T-helper 2 cell (primary cell): ENCODE measurements at places on chromosomes 7 and 10.

DNA sequence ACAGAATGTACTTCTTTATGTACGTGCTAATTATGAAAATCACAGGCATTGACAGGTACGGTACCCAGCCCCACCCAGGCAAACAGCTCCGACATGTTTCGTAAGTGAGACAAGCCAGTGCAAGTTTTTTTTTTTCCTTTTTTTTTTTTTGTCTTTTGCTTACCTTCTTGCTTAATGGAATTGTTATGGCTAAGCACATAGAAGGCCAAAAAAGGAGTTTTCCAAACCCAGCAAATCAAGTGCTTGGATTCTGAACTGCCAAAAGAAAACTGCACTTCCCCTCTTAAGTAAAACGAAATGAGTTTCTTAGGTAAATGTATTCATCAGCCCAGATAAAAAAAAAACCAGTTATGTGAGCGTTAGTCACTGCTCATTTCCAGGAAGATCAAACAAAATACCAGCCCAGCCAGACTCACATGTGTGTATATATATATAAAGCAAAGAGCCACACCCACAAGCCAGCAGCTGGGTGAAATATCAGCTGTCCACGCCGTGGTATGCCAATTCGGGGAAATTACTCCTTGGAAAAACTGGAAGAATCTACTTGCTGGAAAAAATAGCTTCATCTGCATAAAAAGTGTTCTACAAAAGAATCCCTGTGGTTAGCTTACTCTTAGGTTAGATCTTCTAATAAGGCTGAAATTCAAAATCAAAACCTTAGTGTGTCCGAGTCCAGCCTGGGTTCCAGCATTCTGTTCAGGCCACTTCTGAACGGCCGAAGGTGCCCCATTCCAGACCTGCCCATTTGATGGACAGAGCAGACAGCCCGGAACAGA is 8.0 kb downstream of the KLF6 start:
- no peak for DNase-seq

DNA sequence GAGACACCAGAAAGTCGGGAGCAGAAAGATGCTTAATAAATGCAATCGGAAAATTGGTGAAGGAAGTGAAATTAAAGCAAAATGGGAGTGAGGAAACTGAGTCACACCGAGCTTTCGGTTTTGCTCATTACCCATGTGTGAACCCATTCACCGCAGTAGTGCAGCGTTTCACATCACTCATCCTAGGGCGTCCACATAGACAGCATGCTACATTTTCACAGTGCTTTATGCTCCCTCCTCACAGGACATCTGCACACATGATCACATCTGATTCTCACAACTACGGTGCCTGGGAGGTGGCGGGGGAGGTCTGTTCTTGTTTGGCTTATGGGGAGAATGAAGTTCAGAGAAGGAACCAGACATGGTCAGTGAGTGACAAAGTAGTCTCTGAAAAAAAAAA is 36.6 kb upstream of the ATP6V0A4 start:
- peak; percentile 83 for DNase-seq

GRCh38 chr7:155343661-155344121 is 46.0 kb downstream of the INSIG1 start:
- DNase-seq: no peak

DNA sequence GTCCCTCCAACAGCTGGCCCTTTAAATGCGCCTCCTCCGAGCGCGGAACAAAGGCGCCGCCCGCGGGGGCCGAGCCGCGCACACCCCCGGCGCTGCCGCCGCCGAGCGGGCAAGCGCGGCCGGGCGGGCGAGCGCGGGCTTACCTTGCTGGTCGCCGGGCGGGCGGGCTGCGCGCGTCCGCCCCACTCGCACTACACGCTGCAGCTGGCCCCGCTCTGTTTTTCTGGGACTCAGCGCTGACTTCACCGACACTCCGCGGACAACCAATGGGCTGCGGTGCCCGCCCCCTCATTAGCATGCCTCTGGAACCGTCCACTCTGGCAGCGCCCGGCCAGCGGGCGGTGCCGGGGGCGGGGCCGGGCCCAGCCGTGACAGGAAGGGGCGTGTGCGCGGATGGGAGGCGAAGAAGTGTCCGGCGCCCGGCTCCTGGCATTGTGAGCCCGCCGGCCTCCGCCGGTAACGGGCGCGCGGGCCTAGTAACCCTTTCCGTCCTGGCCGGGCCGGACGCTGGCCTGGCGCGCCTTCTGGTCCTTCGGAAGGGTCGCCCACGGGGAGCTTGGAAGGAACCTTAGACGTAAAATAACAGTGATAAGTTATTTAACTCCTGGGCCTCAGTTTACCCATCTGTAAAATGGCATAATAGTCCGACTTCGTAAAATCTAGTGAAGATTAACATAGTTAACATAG is at the start of gene SORBS1:
TSS of gene SORBS1 (minus strand) at position 195 of the 687 bp plus-strand sequence. CDS start 120,236 bp downstream, outside the sequence.
- peak; percentile 68 for DNase-seq

GRCh38 chr7:19776981-19777380 is 3.6 kb upstream of the TMEM196 start:
- no peak for DNase-seq

DNA sequence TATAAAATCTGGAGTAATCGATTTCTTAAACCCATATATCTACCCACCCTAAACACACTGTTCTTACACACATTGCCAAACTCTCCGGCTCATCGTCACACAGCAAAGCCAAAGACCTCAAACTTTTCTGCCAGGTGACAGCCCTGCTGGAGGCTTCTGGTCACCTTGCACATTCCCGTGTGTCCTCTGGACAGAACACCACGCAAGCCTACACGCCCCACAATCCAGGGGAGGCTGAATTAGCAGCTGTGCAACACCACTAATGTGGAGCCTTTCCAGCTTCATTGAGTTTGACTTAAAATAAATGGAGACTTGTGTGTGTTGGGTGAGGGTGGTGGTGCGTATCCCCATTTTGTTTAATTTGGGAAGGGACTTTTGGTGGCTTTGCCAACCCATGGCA is 38.4 kb downstream of the KLF6 start:
- no peak for DNase-seq

GRCh38 chr10:23147035-23147434 is 45.1 kb upstream of the PTF1A start:
- no peak for DNase-seq

- DNase-seq: no peak
These were observed 111.1 kb downstream of the RNF216 start for GRCh38 chr7:5670183-5670935.

- no peak for DNase-seq
These were observed 270.7 kb downstream of the ADRA2A start for GRCh38 chr10:111347386-111348013.

DNA sequence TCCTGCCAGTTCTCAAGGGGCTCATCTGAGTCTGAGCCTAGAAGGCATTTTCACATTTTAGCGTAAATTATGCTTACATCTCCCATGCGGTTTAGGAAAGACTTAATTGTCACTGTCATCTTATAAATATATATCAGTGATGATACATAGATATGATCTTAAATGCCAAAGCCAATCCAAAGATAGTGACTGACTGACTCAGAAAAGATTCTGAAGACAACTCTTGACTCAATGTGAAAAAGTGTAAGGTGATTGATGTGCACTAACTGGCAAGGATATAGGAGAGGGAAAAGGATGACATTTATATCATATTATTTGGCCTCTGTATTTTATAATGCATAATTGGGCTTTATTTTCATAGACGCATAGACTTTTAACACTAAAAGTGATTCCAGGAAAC is 84.9 kb upstream of the LRRN3 start:
- DNase-seq: no peak

- DNase-seq: no peak
These were observed 2.3 kb downstream of the KNDC1 start for GRCh38 chr10:133162178-133162909.

GRCh38 chr7:155506854-155507337 is 39.5 kb downstream of the CNPY1 start:
- DNase-seq: no peak

DNA sequence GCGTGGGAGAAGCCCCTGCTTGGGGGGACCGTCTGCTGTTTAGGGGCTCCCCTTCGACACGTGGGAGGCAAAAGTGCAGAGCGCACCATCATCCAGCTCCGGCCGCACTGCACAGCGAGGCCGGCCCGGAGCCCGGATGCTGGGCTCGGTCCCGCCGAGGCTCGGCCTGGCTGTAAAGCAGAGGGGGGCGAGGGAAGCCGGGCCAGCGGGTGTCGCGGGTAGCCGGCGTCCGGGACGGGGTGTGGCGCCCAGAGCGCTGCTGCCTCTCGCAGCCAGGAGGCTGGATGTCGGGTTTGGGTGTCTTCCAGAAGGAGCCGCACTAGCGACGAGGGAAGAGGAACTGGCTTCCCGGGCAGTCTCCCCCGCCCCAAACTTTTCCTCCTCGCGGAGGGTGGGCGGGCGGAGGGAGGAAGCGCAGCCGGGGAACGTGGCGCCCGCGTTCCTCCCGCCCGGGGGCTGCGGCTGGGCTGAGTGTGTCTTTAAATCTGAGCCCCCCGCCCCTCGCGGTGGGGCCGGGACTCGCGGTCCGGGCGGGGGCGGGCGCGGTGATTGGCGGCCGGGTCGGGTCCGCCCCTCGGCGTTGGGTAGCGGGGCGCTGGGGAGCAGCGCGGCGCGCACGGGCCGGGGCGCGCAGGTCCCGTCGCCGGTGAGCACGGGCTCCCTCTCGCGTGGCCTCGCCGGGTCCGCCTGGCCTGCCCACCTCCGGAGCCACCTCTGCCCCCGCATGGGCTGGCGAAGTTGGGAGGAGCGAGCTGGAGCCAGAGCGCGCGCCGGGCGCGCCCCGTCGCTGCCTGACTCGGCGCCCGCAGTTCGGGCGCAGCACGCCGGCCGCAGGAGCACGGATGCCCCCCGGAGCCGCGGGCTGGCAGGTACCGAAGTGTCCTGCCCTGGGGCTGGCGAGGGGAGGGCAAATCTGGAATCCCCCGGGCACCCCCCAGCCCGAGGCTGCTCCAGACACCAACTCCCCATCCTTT is at the start of gene PALD1:
TSS of gene PALD1 (plus strand) at position 577 of the 974 bp plus-strand sequence. CDS start 47,185 bp downstream, outside the sequence.
- no peak for DNase-seq

GRCh38 chr7:137881607-137882260 is 35.0 kb upstream of the DGKI start:
- DNase-seq: no peak

DNA sequence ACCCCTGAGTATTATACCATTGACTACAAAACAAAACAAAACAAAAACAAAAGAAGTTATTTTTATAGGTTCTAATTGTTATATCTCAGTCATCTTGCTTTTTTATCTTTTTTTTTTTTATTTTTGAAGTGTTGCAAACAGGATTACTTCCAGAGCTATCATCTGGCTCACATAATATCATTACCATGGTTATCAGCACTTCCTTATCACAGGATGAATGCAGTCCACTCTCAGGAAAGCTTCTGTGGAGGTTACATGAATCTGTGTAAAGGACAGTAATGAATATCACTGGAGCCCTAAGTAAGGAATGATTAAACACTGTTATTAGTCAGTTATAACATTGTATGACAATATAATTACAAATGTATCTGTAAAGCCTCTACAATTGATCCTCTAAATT is 451.5 kb downstream of the PLXDC2 start:
- DNase-seq: no peak

DNA sequence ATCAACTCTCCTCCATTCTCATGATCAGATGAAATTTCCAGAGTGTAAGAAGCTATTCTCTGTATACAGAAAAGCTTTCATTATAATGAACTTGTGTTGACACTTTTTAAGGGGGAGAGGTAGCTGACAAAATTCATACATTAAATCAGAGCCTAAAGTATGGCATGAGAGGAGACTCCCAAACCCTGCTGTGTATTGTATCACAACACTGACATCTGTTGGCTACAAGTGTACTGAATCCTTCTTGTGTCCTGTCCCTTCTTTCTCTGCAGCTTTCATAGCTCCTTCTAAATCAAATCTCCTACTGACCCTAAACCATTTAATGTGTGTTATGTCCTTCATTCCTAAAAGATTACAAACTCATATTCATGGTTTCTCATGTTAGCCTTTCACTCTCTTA is 70.9 kb downstream of the GCC1 start:
- no peak for DNase-seq

DNA sequence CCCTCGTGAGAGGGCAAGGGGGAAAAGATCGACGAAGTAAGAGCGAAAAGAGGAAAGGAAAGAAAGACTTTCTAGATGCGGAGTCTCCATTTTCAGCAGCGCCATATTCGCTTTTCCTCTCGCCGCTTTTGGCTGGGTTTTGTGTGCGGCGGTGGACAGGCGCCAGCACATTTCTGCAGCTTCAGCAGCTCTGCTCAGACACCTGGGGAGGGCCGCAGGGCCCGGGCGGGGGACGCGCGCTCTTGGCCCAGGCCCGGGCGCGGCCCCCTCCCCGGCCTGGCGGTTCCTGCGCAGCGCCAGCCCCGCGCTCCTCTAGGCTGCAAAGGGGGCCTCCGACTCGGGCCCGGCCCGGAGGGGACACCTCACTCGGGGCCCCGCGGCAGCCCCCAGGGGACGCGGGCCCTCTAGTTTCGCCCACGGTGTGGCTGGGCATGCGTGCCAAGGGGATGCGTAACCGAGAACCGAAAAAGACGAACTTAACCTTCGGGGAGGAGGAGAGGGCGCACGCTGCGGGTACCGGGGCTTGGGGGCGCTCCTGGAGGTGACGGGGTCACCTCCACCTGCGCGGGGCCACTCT is 34.5 kb upstream of the EBLN1 start:
- peak; percentile 13 for DNase-seq

DNA sequence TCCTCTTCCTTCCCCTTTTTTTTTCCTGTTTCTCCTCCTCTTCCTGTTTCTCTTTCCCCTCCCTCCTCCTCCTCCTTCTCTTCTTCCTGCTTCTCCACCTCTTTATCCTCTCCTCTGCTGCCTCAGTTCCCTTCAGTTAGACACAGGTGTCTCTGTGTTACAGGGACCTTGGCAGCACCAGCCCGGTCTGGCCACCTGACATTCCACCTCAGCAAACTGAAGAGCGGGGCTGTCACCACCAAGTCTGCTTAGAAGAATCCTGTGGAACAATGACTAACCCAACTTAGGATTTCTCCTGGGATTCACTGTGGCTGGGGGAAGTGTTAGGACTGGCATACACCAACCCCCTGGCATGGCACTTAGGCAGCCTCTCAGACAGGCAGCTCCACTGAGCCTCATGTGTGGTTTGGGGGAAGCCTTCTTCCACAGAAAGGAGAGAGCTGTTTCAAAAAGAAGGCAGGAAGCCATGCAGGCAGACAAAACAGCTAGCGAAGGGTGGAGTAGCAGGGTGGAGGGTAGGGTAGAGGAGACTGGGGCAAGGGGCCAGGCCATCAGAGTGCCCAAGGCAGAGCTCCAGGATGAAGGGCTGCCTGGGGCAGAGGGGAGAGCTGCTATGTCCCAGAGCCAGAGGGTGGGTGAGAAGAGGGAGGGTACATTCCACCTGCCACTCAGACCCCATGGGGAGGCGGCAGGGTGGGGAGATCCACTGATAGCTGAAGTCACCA is 13.2 kb upstream of the GDF10 start:
- DNase-seq: no peak

- no peak for DNase-seq
These were observed 31.7 kb downstream of the ASAH2 start for GRCh38 chr10:50219646-50220045.

- no peak for DNase-seq
These were observed 44.3 kb downstream of the MACC1 start for GRCh38 chr7:20172736-20173334.

DNA sequence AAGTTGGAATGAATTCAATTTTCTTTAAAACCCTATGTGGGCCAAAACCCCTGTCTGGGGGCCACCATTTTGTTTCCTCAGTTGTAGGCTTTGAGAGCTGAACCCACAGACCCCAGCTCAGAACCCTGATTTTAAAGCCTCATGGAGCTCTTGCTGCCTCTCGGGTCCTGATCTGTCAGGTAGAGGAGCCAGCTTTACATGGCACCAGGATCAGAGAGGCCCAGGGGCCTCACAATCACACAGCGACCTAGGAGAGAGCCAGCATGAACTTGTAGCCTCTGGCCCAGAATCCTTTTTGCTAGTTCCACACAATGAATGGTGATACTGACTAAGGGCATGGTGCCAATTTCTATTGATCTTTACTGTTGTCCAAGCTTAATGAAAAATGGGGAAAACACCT is 84.3 kb upstream of the SORCS3 start:
- no peak for DNase-seq

- no peak for DNase-seq
These were observed 143.0 kb downstream of the CUBN start for GRCh38 chr10:16986406-16987205.
